ENCODE measurements at places on chromosomes 12 and 14.
A peak's percentile ranks its signal among the peaks of the same experiment; 100 is the strongest.

DNA sequence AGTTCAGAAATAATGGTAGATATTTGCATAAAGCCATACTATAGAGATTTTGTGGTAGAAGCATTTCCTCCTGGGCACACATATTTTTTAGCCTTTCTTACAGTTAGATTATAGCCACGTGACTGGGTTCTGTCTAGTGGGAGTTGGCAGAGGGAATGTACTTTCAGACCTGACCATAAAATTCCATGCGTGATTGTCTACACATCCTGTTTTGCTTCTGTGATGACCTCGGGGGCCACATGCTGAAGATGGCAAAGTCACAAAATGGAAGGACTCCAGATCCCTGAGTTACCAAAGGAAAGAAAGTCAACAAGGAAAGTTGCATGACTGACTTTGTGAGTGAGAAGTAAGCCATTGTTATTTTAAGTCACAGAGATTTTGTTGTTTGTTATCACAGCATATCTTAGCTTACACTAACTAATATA is 14.6 kb upstream of the MIA2 start:
- H3K36me3 ChIP-seq, result peaks cover 9% of the 10 kb centered on the region
- DNase-seq, result no peak
- H3K4me1 ChIP-seq, result peaks cover 22% of the 10 kb centered on the region
- no peaks in the 10 kb centered on the region for H3K27me3 ChIP-seq
- H3K4me3 ChIP-seq, result no peak overlapping the region

GRCh38 chr12:15547691-15548090 is 225.4 kb downstream of the PTPRO start:
- H3K4me3 ChIP-seq, result no peak overlapping the region
- no peak for DNase-seq
- peaks cover 2% of the 10 kb centered on the region for H3K36me3 ChIP-seq
- H3K4me1 ChIP-seq, result peaks cover 2% of the 10 kb centered on the region

DNA sequence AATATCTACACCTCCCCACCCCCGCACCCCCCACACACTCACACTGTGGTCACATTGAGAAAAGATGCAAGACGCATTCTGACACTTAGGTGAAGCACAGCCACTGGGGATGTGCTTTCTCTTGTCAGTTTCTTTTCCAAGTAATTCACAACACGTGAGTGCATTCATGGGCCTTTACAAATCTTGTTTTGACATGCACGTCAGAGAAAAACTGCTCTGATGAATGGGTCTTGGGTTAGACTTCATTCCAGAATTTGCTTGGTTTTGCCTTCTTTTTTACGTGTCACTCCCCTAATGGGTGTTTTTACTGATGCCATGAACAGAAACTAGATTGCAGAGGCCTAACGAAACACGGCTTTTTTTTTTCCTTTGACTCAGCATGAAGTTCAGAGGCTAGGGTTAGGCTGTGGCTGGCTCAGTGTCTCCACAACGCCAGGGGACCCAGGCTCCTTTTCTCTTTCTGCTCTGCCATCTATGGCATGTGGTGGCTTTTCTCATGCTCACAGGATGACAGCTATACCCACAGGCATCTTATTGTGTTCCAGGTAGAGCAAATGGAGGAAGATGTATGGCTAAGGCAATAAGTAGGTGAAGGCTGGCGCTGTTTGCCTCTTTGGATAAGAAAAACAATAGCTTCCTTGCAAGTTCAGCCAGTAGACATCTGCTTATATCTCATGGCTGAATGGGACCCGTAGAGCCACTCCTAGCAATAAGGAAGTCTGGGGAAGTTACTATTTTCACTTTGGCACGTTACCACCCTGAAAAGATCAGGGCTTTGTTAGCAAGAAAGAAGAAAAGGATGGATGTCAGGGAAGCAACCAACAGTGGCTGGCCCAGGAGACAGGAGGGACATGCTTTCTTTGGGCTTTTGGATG is 253.3 kb downstream of the SLC15A4 start:
- peak overlapping the region; percentile 26 for H3K4me3 ChIP-seq
- DNase-seq, result peak; percentile 54
- H3K36me3 ChIP-seq, result no peaks in the 10 kb centered on the region
- H3K27me3 ChIP-seq, result no peaks in the 10 kb centered on the region

DNA sequence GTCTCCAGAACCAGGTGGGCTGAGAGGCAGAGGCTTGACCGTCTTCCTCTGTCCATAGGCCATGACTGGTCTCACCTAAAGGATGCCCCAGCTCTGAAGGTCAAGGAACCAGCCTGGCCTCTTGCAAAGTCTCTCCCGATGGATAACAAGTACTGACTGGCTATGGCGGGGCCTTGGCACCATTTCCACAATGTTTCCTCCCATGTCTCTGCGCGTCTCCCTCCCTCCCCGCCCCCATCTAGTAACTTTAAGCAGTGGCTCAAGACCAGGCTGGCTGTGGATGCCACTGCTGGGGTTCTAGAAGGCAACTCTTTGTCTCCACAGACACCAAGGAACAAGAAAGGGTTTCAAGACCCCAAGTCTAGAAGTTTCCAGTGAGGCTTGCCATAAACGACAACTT is 275.5 kb downstream of the DPF3 start:
- peak; percentile 23 for DNase-seq
- peaks cover 38% of the 10 kb centered on the region for H3K27me3 ChIP-seq
- H3K27ac ChIP-seq, result no peak overlapping the region
- no peak overlapping the region for H3K4me3 ChIP-seq
- H3K4me1 ChIP-seq, result no peaks in the 10 kb centered on the region

DNA sequence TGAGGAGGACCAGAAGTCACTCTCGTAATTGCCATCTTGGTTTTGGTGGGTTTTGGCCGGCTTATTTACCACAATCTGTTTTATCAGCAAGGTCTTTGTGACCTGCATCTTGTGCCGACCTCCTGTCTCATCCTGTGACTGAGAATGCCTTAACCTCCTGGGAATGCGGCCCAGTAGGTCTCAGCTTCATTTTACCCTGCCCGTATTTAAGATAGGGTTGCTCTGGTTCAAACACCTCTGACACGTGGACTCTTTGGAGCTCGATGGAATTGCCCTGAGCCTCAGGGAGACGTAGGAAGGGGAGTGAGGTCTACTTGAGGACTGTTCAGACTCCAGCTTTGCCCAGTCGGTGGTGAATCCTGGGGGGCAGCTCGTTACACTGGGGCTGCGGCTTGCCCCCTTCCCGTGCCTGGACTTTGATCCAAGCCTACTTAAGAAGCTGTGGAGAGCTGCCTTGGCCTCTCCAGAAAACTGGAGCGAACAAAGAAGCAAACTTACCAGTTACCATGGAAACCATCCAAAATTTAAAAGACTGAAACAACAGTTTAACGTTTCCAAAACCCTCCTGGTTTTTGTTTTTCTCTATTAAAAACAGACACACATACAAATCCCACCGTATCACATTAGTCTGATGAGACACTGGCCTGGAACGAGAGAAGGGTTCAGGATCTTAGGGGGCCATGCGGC is 28.0 kb downstream of the CALM1 start:
- DNase-seq, result no peak
- no peaks in the 10 kb centered on the region for H3K27me3 ChIP-seq
- no peaks in the 10 kb centered on the region for H3K4me1 ChIP-seq
- H3K4me3 ChIP-seq, result no peak overlapping the region

All from activated CD8-positive, alpha-beta memory T cell treated with anti-CD3 and anti-CD28 coated beads, Interleukin-2, amount 10 ng/mL, durations not matched to agents 7 days and 5 days (primary cell).